Right lung (tissue), 10 donors: ENCODE measurements at places on chromosomes 7 and 10.
A peak's percentile ranks its signal among the peaks of the same experiment; 100 is the strongest.

GRCh38 chr10:77205135-77205534 is 432.5 kb downstream of the KCNMA1 start:
- DNase-seq = no peak

DNA sequence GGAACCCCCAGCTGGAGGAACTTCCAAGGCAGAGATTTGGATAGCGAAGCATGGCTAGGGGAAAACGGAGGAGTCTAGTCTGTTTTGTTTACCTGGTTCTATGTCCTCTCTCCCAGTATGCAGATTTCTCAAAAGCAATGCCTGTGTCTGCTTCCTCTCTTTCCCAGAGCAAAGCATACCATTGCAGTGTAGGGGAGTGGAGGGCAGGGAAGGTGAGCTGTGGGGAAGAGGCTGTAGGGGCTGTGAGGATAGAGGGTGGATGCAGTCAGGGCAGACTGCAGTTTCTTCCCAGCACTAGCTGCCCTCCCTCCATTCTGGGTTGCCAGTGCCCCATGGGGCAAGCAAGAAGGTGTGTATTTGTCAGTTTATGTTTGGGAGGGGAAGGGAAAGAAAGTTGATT is 16.9 kb upstream of the TSPAN14 start:
- DNase-seq = no peak

DNA sequence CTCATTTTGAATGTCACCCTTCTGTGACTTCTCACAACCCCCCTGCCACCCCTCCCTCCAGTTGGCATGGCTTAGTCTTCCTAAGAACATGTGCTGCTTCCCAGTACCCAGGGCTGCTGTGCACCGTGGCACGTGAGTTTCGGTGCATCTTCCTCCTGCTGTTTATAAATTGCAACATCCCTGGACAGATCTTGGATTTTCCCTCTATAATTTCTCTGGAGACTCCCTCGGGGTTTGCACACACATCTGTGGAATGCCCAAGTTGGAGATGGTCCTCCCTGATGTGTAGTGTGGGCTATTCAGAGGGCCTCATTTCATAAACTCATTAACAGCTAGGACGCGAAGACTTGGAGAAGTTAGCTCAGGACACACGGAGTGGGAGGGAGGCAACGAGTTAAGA is 52.9 kb downstream of the IKZF1 start:
- no peak for DNase-seq

DNA sequence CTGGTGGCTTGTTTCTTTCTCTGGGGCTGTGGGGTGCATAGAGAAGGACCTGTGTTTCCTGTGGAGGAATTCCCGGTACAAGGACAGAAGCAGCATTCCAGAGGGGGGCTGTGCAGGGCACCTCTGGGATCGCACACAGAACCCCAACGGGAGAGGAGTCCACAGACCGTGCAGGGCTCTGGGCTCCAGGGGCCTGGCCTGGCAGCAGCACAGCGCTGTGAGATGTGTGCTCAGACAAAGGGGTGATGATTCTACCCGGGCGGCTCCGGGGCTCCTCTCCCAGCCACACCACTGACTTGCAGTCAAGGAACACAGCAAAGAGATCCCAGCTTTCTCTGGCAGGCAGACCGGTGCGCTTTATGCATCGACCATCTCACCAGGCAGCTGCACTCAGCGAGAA is 6.9 kb upstream of the SHH start:
- DNase-seq = no peak

DNA sequence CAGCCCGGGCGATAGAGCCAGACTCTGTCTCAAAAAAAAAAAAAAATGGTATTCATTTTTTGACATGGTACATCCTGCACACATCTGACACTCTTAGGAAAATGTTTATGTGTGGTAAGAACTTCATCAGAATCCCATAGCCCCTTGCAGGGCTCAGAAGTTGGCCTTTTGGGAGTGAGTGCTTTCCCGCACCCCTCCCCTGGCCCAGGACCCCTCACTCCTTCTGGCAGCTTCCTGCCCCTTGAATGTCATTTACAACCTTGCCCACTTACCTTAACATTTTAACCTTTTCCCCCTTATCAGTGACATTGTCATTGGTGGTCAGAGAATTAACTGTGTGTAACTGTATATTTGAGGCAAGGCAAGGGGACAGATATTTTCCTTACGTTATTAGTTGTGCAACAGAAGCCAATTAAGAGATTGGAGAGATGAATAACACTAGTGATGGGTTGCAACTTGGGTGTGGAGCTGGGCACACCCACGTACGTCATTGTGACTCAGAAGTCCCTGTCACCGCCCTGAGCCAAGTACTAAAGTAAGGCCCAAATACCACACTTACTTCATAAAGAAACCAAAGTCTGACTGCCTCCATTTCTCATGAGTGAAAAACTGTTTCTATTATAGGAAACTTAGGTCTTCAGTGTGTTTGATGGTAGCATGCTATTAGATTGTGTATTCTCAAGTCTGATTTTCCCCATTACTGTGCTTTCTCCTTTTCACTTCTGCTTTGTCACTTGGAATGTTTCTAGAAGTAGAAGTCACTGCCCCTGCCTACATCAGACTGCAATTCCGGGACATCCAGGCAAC is 31.6 kb downstream of the OGDH start:
- no peak for DNase-seq

- DNase-seq = no peak
Observed at GRCh38 chr7:64551375-64552142, 11.3 kb downstream of the ZNF680 start.

DNA sequence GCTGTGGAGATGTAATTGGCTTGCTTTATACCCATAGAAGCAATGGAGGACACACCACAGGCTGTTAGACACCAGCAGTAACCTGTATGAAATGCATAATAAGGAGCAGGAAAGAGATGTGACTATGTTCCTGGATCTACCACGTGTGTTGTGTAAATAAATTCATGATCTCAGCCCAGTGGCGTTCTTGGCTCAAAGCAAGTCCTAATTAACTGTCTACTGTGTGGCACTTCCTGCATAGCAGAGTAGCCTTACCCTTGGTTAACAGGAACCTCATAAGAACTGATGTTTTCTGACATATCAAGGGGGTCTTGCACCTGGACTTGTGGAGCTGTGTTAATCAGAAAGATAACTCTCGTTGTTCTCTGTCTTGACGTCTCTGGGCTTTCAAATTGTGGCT is 25.7 kb upstream of the FAM180A start:
- DNase-seq = peak; percentile 40

DNA sequence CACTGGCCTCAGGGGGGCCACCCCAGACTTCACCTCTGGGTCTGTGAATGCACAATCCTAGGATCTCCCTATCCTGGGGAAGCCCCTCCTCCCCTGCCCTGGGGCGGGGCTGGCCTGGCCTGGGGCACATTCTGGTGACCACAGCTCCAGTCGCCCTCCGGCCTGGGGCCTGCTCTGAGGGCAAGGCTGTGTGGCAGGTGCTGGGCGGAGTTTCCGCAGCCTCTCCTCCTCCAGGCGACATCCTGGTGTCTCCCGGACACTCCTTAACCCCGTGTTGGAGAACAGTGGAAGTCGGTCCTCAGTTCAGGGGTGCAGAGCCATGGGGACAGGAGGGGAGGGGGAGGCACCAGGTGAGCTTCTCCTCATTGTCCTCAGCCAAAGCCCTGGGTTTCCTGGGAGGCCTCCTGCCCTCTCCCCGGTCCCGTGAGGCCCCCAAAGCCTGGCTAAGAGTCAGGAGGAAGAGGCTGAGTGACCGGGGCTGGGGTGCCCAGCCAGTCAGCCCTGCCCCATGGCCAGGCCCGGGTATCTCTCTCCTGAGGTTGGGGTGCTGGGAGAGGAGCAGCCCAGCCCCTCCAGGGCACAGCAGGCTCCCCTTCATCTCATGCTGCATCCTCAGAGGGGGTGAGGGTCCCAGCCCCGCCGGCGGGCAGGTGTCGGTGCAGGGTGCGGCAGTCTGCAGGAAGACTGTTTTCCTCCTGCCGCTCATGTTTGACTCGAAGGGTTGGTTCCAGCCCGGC is 22.6 kb downstream of the UNCX start:
- DNase-seq = no peak

DNA sequence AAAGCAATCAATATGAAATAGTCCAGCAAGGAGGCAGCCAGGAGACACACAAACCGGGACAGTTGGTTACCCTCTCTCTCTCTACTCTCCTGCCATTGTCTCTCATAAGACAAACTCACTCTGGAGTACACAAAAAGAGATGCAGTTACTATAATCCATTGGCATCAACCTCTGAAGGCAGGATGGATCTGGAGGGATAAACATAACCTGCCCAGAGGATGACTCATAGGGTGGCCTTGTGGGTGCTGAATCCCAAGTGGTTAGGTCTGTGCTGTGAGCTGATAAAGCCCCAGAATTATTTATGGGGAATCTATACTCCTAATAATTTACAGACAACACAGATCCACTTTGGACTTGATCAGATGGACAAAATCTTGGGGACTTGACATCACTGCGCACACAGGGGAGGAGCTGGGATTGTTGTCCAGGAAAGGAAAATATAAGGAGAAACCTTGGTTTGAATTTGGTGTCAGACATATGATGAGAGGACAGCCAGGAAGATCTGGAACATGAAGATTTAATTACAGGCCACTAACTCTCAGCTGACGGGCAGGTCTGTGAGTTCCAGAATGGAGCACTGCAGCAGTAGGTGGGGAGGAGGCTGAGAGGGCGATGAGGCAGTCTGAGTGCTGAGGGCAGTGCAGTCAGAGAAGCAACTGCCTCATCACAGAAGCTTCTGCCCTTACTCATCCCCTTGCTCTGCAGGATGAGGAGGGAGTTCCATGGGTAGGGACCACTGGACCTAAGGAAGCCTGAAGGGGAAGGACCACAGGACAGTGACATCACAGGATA is 113.9 kb upstream of the PRSS58 start:
- no peak for DNase-seq

- peak; percentile 22 for DNase-seq
Observed at GRCh38 chr7:264541-265191, 25.3 kb upstream of the FOXL3 start.

GRCh38 chr7:78151229-78151628 is 352.7 kb downstream of the PHTF2 start:
- no peak for DNase-seq

GRCh38 chr10:24118246-24118645 is 90.7 kb upstream of the KIAA1217 start:
- DNase-seq = no peak

GRCh38 chr10:20954519-20954918 is 57.4 kb upstream of the NEBL start:
- no peak for DNase-seq

- DNase-seq = no peak
Observed at GRCh38 chr10:18650404-18650997, 886 bp downstream of the NSUN6 start.

- no peak for DNase-seq
Observed at GRCh38 chr10:78515873-78516153, 482.1 kb downstream of the RPS24 start.

GRCh38 chr7:21028186-21028585 is 241.5 kb upstream of the SP8 start:
- DNase-seq = peak; percentile 33

DNA sequence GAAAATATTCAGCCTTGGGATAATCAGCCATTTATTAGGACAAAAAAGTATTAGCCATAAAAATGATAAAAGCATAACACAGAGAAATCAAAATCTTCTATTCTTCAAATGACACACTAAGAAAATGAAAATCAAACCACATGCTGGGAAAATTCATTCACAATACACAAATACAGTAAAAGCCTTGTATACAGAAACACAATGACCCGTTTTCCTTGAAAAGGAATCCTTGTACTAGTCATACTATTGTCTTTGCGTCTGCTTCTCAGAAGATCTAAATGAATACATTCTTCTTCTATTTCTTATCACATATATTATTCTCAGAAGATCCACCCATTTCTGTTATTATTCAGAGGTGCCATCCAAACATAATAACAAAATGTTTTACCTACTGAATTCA is 749.1 kb downstream of the CNTNAP2 start:
- no peak for DNase-seq

DNA sequence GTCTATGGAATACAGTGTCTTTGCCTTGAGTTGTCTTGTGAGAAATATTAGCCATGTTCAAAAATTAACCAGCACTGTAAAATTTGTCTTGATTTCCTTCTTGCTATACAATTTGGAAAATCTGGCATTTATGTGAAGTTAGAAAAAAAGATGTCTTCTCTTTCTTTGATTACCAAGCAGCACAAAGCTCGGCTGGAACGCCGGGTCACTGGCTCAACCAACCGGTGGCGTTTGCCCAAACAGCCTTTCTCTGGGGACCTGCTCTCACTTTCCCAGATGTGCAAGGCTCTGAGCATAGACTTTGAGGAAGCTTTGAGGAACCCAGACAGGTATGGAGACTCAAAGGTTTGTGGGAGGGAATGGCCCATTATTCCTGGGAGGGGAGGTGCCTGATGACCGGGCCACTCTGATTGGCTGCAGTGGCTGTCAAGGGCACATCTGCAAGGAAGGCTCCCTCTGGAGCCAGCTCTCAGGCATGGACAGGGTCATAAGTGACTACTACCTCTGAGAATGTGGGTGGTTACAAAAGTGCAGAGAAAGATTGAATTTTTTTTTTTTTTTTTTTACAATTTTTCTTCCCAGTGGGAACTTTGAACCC is 5.6 kb downstream of the BTBD16 start:
- no peak for DNase-seq

DNA sequence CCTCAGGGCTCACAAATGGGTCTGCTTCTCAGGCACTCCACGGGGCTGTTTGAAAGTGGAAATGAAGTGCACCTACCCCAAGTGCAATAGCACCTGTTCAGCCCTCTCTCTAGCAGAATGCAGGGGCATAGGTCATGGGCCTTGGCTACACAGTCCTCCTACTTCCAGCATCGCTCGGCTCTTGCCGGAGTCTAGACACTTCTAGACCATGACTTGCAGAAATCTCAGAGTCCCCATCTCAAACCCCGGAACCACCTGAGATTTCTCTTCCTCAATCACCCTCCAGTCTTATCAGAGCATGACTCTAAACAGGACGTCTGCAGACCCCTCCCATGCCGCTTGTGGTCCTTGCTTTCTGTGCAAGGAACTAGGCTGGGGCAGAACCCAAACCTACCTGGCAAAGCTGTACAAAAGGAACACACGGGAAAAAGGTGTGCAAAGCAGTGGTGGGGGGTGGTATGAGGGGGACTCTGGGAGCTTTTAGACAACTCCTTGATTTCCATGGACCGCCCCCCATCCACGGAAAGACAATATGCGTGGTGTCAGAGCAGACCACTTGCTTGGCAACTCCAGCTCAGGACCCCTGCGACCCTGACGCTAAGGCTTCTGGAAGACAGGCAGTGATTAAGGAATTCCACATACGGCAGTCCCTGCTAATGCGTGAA is 13.8 kb downstream of the TMEM273 start:
- DNase-seq = no peak

DNA sequence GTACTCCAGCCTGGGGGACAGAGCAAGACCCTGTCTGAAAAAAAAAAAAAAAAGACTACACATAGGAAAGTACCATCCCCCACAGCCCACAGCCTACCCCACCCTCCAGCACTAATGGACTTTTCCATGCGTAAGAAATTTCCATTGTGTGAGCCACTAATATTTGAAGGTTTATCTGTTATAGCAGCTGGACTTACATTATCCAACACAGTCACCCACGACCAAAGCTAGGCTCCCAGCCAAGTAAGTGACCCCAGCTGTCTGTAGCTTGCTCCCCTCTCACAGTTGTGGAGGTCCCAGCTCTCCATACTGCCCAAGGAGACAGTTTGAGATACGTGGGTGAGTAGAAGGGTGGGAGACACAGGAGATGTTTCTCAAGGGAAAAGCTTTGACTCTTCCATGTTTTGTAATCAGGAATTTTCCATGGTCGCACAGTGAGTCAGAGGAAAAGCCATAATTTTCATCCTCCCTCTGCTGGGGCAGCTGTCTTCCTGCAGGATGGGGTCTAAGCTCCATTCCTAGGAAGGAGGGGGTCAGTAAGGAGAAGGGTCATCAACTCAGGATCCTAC is 57.4 kb downstream of the CAV1 start:
- no peak for DNase-seq

GRCh38 chr7:88111140-88111743 is 108.6 kb downstream of the SRI start:
- peak; percentile 57 for DNase-seq
